Activated CD4-positive, CD25-positive, alpha-beta regulatory T cell treated with anti-CD3 and anti-CD28 coated beads, Interleukin-2, amount 50 U/mL, for 72 hours (primary cell): ENCODE measurements at places on chromosomes 13 and 19.

GRCh38 chr13:50798923-50799322 lies 44.6 kb downstream of the DLEU7 start:
- DNase-seq, result no peak

DNA sequence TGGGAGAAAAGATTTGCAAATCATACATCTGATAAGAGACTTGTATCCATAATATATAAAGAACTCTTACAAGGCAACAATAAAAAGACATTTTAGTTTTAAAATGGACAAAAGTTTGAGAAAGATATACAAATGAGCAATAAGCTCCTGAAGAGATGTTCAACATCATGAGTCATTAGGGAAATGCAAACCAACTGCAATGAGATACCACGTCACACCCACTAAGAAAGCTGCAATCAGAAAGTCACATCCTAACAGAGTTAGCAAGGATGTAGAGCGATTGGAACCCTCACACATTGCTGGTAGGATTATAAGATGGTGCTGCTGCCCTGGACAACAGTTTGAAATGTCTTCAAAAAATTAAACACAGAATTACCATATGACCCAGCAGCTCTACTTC lies 50.3 kb downstream of the GSX1 start:
- DNase-seq, result no peak

DNA sequence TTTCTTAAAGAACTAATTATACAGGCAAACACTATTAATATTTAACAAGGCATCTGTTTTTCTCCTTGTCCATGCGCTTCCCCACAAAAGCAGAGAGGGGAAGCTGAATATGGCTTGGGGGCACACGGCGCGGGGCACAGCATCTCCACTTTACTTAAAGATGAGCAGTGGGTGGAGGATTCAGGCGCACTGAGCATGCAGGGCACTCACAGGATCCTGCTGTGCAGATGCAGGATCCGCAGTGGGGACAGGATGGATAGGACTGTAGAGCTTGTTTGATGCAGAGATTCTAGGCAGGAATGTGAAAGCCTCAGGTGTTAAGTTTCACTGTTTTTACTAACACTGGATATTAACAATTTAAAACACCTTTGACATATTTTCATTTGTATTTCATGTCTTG lies 43.3 kb downstream of the ATP11A start:
- DNase-seq, result no peak

DNA sequence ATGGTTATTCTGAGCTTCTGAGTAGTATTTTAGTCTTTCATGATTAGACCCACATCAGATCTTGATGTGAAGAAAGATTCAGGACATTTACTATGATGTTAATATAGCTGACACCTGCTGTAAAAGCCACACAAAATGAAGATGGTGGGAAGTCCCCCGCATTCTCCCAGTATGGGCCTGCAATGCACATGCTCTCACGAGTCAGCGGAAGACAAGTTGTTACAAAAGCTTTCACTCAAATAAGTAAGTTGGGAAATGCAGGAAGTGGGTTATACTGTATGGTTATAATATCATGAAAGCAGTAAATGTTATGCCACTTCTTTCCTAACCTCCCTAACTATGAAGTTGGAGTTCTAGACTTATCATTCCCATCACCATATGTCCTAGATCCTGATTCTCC lies 171.9 kb downstream of the KLF5 start:
- DNase-seq, result no peak

GRCh38 chr13:111904166-111904565 lies 162.8 kb upstream of the SOX1 start:
- DNase-seq, result no peak

DNA sequence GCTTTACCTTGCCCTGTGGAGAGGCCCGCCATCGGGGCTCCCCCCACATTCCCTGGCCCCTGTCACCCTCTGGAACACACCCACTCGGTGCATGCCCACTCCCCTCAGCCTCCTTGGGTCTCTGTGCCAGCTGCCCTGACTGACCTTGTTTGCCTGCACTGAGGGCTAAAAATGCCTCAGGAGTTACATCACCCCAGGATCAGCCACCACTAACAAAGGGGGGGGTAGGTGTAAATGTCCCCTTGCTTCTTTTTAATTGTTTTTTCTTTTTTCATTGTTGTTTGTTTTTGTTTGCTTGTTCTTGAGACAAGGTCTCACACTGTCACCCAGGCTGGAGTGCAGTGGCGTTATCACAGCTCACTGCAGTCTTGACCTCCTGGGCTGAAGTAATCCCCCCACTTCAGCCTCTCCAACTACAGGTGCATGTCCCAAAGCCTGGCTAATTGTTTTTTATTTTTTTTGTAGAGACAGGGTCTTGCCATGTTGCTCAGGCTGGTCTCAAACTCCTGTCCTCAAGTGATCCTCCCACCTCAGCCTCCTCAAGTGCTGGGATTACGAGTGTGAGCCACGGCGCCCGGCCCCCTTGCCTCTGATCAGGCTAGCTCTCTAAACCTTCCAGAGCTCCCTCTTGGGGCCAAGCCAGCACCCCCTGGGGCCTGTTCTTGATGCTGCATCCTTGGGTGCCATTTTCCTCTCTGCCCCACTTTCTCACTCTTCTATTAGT lies 297.1 kb downstream of the UQCRFS1 start:
- no peak for DNase-seq

GRCh38 chr13:71448080-71448630 lies 418.8 kb downstream of the DACH1 start:
- no peak for DNase-seq

DNA sequence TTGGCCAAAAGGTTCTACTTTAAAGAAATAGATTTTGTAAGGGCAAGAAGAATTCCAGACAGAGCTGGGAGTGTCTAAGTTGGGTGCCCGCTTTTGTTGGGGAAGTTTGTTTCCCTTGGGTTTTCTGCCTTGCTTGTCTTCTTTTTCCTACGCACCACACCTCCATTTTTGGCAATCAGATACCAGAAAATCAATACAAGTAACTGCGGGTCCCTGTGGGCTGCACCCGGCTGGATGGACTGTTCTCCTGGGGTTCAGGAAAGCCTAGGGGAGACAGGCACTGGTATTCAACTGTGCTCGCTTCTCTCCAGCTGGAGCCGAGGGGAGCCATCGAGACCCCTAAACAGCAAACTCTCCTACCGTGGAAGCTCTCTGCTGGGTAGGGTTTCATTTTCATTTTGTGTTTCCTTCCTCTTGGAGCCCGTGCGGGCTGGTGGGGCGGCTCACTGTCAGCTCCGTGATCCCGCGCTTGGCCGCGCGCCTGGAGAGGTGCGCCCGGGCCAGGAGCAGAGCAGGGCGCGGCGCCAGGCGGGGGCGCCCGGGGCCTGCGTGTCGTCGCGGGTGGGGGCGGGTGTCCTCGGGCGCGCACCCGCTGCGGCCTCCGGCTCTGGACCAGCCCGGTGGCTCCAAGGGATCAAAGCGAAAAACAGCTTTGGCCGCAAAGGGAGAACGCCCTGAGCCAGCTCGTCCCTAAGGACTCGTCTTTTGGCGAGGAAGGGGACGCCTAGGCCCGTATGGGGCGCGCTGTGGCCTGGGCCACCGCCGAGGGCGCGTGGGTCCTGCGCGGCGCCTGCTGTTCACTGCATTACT lies 347.2 kb downstream of the ZNF536 start:
- DNase-seq, result no peak

- DNase-seq, result no peak
Observed at GRCh38 chr13:86409466-86410241, 610.4 kb upstream of the SLITRK6 start.

DNA sequence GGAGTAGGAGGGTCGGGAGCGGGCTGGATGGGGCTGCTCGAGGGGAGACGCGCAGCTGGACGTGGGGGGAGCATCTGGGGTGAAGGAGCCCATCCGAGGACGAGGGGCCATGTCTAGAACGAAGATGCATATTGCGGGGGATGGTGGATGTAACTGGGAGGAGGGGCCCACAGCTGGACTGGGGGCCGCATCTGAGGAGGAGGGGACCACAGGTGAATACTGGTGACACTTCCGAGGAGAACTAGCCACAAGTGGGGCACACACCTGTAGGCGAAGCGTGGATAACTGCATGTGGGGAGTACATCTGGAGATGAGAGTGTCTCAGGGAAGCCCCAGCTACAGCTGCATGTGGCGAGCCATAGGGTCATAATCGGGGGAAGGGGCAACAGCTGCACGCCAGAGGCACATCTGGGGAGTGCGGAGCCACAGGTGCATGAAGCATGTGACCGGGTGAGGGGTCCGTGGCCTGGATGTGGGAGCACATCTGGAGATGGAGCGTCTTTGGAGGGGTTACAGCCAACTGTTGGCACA lies 402 bp downstream of the ZSWIM9 start:
- peak; percentile 38 for DNase-seq

DNA sequence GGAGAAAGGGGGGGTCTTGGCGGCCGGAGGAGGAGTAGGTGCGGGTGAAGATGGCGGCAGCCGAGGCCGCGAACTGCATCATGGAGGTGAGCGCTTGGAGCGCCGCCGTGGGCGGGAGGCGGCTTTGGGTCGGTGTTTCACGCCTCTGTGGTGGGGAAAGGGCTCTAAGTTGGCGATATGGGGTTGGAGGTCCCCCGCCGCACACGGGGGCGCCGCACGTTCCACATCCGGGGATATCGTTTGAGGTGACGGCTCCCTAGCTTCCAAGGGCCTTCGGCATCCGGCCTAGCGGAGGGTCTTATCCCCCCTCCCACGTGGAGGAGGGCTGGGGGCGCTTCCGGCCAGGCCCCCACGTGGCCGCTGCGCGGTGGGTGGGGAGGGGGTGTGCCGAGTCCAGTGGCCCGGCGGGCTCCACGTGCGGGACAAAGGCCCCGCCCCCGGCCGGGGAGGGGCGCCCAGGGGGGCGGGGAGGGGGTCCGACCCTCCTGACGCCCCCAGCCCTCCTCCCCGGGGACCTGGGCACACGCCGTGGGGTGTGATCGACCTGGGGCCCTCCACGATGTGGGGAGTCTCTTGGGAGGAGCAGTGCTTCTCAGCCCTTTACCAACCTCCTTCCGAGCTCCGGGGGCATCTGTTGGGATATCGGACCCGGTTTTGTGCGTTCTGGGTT lies at the start of gene PRMT1:
Gene PRMT1 (plus strand): TSS at position 41 of the 670 bp plus-strand sequence. CDS start 10 bp downstream, at position 51.
- DNase-seq, result peak; percentile 62
